ENCODE measurements at places on chromosomes 16 and 17.

DNA sequence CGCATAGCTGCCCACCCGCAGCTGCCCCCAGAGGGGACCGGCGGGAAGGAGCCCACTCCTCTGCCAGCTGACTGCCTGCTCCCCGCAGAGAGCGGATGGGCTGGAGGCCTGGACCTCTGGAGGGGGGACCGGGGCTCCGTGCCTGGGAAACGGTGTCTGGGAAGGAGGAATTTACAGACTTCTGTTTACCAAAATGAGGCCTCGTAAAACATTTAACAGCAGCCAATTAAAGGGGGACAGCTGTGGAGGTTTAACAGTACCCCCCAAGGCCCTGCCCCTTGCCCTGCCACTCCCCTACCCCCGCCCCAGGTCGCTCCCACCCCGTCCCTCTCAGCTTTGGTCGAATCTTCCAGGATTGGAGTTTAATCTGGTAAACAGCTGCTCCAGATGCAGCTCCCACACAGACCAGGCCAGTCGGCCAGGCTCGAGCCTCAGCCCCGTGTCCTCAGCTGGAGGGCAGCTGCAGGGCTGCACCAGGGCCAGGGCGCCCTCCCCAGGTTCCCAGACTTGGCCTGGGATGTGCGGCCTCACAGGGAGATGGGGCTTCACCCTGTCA, 41.1 kb downstream of the BAHCC1 start:
- no peak for DNase-seq

- DNase-seq, result no peak
These were observed 70.3 kb upstream of the LGALS9 start for GRCh38 chr17:27560668-27561067.

GRCh38 chr17:173166-173911, 8.1 kb downstream of the DOC2B start:
- DNase-seq, result no peak

- no peak for DNase-seq
These were observed 12.5 kb upstream of the FAM171A2 start for GRCh38 chr17:44376124-44376523.

- no peak for DNase-seq
These were observed 213.9 kb downstream of the TMEM114 start for GRCh38 chr16:8376430-8376829.

DNA sequence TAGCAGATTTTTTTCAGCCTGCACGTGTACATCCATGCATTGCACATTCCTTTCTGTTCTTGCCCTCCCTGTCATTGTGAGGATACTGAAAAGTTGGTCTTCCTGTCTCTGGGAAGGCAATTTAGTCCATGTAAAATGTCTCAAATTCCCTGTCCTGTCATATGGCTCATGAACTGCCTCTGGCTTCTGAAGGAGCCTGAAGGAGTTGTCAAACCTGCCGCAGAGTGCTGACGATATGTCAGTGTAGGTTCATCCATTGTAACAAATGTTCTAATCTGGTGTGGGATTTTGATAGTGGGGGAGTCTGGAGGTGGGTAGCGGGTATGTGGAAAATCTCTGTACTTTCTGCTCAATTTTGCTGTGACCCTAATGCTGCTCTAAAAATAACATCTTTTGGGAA, 59.6 kb downstream of the YPEL2 start:
- DNase-seq, result no peak

DNA sequence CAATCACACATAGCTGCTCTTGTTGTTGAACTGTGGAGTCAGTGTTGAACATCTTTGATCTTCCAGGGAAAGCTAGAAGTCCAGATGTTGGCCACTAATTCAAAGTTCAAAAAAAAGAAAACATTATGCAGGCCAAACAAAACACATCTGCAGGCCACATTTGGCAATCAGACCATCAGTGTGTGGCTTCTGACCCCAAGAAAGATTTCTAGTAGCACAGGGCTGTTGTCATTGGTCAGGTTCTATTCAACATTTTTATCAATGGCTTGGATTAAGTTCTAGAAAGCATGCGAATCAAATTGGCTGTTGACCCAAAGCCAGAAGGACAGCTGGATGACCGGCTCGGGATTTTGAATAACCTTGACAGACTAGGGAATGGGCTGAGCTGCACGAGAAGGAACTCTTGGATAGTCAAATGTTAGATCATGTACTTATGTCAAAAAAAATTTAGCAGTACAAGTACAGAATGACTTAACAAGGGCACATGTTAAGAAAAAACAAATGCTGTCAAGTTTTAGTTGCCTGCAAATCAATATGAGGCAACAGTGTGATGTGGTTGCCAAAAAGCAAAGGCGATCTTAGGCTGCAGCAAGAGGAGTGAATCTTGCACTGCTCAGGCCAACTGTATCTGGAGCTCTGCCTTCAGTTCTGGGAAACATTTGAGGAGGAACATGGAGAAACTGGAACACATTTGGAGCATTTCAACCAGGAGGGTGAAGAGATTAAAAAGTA, 187.6 kb downstream of the RGS9 start:
- no peak for DNase-seq

All from activated CD8-positive, alpha-beta memory T cell treated with anti-CD3 and anti-CD28 coated beads for 1 hour (primary cell).